ENCODE measurements at places on chromosomes 13 and 19.

GRCh38 chr13:100513171-100513570 lies 75.4 kb downstream of the GGACT start:
- no peak for DNase-seq

DNA sequence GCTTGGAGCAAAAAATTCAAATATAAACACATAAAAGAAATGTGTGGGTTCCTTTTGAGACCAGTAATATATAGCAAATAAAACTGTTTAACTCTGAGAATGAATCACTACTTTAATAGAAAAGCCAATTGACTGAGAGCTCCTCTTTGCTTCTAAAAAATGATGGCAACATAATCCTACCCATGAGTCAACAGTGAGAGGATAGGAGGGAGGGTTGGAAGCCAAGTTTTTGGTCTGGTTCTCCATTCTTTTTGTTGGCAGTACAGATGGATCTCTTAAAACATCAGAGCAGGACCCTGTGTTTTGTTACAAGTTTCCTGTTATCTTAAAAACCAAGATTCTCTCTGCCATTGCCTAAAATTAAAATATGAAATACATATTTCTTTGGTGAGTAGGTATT lies 50.0 kb upstream of the POSTN start:
- peak; percentile 48 for DNase-seq

- no peak for DNase-seq
Observed at GRCh38 chr19:16915135-16915534, 26.3 kb downstream of the F2RL3 start.

DNA sequence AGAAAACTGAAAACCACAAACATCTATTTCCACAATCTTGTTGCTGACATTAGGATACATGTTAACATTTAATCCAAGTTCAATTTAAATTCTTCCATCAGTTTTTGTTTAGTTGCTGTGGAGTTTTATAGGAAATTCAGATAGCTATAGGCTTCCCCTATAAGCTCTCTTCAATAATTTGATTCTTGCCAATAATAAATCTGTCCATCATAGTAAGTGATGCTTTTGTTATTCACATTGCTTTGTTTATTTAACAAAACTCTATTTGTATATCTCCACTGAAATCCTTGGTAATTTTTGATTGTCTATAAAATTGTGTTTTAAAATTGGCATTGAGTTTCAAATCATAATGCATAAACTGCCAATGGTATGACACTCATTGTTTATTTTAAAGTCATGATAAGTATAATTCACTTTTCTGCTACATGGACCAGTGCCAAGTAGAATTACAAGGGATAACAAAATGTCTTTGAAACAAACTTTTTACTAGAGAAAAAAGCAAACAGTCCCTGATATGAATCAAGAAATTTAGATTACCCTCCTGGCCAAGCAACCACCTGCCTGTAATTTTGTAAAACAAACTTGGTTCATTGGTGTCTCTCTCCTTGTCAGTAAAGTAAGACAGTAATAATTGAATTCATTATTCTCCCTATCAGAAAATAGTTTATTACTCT lies 577.3 kb upstream of the GPC6 start:
- DNase-seq: no peak

DNA sequence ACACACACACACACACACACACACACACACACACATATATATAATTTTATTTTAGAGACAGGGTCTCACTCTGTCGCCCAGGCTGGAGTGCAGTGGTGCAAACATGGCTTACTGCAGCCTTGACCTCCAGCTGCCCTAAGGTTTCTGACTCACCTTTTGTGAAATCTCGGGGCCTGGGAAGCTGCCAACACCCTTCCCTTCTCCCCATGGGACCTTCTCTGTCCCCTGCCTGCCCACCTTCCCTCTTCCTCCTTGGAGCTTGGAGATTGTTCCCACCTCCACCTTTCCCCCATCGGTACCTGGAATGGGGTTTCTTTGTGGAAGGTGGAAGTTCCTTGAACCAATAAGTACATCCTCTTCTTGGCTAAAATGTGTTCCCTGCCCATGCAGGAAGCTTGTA lies 6.3 kb downstream of the ARRDC5 start:
- no peak for DNase-seq

DNA sequence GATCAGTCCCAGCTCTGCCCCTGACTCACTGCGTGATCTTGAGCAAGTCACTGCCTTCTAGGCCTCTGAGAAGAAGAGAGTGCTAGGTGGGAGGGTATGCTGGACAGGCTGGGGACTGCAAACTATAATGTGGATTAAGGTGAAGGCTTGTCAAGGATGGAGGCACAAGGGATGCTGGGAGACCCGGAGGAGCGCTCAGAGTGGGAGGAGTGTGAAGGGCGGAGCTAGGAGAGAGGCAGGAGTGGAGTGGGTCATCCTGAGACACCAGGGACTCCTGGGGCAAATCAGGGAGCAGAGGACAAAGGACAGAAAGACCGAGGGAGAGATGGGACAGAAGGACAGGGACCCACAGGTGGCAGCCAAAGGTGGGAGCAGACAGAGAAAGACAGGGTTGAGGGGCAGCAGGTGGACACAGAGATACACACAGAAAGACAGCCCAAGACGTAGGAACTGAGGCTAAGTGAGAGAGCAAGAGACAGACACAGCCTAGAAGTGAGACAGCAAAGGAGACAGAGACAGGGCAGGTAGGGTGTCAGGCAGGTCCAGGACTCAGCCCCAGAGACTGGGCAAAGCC lies 2.6 kb downstream of the GRIK5 start:
- no peak for DNase-seq

DNA sequence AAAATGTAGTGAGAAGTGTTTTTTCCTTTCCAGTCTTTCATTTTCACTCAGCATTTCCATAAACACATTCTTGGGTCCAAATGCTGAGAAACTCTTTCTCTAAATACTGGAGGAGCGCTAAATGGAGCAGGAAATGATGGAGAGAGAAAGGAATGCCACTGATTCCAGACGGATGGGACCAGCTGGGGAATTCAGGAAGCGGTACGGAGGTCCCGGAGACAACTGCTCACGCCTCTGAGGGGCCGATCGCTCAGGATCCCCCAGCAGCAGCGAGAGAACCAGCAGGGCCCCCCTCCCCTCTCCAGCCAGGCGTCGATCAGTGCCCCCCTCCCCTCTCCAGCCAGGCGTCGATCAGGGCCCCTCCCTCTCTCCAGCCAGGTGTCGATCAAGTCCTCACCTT lies 13.2 kb downstream of the RASA3 start:
- DNase-seq: peak; percentile 76

GRCh38 chr13:50130123-50130946 lies 115.1 kb downstream of the KCNRG start:
- DNase-seq: no peak

DNA sequence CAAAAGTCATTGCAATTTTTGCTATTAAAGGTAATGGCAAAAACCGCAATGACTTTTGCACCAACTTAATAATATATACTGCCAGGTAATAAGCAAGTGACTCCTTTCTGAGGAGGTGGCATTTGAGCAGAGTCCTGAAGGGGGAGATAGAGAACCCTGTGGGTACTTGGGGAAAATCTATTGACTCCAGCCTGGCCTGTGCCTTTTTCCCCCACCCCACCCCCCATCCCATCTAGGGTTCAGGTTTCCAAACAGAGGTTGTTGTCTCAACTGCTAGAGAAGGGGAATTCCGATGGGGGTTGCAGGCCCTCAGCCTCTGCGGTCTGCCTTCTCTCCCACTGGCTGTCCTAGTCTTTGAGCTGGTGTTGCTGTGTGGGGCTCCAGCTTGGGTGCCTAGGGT lies 11.5 kb downstream of the S1PR2 start:
- DNase-seq: no peak

- DNase-seq: no peak
Observed at GRCh38 chr19:19105365-19106055, 32.8 kb downstream of the TMEM161A start.

DNA sequence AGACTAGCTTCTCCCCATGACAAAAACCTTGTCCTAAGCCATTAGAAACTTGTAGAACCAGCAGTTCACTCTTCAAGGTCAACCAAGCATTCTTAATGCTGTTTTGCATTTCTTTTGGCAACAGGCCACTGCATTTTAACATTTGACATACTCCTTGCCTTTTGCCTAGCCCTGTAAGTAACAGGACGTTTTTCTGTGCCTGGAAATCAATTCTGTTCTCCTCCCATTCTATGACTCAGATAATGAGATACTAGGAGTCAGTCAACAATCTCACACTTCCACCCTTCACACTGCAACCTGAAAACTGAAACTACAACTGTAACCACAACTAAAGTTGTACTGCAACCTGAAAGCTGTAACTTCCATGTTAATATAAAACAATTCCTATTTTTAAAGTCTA lies 268.7 kb downstream of the MZT1 start:
- DNase-seq: no peak

DNA sequence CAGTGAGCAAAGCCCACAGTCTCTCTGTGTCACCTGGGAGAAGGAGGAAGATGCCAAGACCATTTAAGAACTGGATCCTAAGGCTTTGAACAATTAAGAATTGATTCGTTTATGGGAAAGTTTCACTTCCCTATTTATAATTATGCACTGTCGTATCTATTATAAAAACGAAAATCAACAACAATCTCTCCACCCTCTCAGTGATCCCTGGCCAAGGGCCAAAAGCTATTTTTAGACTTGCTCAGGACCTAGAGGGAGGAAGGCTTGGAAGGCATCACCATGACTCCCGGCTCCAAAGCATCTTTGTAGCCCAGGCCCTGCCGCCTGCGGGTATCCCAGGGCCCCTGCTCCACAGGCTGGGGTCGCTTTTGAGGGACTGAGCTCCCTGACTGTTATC lies 1.3 kb downstream of the RHPN2 start:
- no peak for DNase-seq

- no peak for DNase-seq
Observed at GRCh38 chr13:99331881-99332293, 24.7 kb upstream of the GPR183 start.

GRCh38 chr13:31207661-31208552 lies 8.1 kb downstream of the B3GLCT start:
- no peak for DNase-seq

GRCh38 chr19:38233740-38234251 lies 9.8 kb upstream of the DPF1 start:
- no peak for DNase-seq

DNA sequence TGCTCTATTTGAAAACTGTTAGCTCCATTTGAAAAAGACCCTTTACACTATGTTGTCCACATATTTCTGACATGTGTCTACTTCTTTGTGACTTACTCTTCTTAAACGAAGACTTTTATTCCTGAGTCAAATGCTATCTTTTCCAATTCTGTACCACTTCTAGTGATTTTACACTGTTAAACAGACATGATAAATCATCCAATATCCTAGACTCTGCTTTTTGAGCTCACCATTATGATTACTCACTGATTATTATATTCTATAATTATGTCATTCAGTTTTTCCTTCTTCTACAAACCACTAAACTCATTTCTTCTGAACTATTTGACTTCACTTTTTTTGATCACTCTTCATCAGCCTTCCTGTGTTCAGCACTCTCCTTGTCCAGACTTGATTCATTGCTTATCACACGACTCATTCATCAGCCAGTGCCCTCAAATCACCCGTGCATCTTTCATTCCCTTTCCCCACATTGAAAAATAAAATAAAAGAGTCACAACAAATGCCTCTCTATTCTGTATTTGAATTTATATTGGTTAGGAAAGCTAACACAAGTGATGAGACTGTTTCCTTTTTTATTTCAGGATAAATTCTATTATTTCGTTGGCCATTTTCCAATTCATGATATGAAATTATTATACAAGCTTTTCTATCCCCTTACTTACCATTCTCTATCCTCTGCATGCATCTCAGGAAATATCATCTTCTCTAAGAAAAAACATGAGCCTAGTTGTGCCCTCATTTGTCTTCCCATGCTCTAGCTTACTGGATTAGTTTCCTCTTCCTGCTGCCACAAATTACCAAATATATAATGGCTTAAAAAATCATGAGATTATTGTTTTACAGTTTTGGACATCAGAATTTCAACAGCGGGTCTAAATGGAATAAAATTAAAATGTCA lies 1482.1 kb upstream of the MIR17HG start:
- no peak for DNase-seq

GRCh38 chr13:94123557-94123956 lies 355.9 kb downstream of the DCT start:
- no peak for DNase-seq

DNA sequence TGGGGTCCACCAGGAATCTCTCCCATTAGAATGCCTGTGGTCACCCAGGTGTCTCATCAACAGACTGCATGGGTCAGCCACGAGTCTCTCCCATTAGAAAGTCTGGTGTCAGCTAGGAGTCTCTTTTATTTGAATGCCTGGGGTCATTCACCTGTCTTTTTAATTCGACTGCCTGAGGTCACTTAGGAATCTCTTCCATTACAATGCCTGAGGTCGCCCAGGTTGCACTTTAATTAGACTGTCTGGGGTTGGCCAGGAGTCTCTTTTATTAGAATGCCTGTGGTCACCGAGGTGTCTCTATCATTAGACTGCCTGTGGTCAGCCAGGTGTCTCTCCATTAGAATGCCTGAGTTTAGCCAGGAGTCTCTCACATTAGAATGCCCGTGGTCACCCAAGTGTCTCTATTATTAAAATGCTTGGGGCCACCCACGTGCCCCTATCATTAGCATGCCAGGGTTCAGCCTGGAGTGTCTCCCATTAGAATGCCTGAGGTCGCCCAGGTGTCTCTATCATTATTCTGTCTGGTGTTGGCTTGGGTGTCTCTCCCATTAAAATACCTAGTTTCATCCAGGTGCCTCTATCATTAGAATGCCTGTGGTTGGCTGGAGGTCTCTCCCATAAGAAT lies 1474.3 kb downstream of the UQCRFS1 start:
- no peak for DNase-seq

DNA sequence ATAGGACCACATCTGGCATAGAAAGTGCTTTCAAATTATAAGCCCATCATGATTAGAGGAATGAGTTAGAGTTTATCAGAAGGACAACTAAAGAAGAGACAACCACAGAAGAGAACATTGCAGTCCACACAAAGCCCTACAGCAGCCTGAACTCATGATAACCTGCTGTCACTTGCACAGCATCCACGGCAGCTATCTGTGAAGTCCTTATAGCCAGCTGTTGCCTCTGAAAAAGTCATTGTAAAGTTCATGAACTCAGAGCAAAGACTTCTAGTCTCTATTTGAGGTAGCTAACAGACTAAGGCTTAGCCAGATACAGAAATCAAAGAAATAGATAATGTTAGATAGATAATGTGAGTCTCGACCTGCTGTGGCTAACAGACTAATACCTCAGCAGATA lies 450.0 kb downstream of the KLF5 start:
- DNase-seq: no peak
